ENCODE measurements at places on chromosomes 1 and 21. TPM values are rescaled to one million over a fixed set of nuclear protein-coding genes. Genes with fewer than 3 reads are reported as not detected.

The CADM3 gene
- 0.24 TPM for polyA plus RNA-seq

The TBX15 gene
- 0.14 TPM for polyA plus RNA-seq

The RHD gene
- 0.60 TPM for polyA plus RNA-seq

The WDR64 gene
- 0.53 TPM for polyA plus RNA-seq

The CCDC17 gene
- polyA plus RNA-seq, result 0.85 TPM

The EDARADD gene
- 7.8 TPM for polyA plus RNA-seq

- no peak for DNase-seq
These were observed 178.1 kb downstream of the AK5 start for GRCh38 chr1:77459881-77460280.

GRCh38 chr1:93839753-93840152 lies 39.3 kb downstream of the DNTTIP2 start:
- no peak for DNase-seq

DNA sequence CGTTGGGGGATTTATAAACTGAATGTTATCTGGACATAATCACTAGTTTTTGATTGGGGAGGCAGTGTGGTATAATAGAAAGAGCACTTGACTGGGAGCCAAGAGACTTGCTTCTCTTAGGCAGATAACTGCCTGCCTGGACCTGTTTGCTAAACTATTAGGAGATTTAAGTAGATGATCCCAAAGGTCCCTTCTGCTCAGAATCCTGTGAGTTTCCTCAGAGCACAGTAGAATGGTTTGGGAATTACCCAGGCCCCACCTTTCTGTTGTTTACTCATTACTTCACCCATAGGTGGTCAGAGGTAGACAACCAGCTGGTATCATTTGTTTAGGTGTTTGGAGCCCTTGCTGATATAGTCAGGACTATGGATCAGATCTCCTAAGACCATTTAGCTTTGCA lies 10.3 kb upstream of the PODN start:
- no peak for DNase-seq

DNA sequence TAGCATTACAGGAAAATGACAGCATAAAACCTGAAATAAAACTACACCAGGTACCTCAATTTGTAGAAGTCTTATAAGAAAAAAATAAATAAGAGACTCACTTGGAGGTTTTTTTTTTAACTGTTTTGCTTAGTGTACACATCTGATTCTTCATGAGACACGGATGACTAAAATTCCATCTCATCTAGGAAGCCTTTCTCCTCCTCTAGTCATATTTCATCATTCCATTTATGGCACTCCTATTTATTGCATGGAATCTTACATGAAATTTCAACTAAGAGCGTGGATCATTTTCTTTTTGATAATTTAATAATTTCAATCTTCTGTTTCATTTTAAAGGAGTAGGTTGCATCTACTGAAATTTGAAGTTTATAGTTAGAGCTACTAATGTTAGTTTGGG lies 1.6 kb upstream of the PTGS2 start:
- no peak for DNase-seq

- DNase-seq, result no peak
These were observed 26.4 kb downstream of the GNG4 start for GRCh38 chr1:235622936-235623779.

- DNase-seq, result no peak
These were observed 22.0 kb downstream of the UBE2G2 start for GRCh38 chr21:44779417-44780136.

DNA sequence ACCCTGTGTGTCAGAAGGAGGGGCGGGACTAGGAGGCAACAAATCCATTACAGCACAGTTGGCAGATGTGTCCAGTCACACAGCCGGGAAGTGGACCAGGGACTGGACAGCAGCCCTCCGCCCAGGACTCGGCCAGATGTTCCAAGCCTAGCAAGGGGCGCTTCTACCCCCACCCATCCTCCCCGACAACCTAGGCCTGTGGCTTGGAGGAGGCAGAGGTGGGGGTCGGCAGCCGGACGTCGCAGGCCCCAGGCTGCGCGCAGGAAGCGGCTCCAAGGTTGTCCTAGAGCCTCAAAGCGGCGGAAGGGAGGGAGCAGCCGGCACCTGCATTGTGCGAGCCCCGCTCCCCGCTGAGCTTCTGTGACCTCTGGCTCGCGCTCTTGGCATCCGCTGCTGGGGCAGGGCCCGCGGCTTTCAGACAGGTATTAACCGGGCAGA lies 20.6 kb upstream of the MYCL start:
- DNase-seq, result no peak

- DNase-seq, result no peak
These were observed 108.8 kb downstream of the UBR4 start for GRCh38 chr1:19101244-19101643.

DNA sequence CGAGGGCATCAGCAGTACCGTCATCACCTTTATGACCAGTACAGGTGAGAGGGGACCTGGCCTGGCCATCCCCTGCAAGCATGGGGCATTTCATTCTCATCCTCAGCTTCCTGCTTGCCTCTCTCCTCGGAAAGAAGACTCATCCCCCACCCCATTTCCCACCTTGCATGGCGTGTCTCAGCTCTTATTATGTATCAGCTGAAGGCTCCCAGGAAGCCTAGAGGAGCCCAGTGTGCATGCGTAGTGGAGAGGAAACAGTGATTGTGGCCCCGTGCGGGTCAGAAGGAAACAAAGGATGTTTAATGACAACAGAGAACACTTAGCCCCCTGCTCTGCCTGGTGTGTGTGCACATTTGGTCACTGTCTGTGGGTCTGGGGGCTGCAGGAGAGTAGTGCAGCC lies 40.3 kb upstream of the CNTN2 start:
- DNase-seq, result no peak

GRCh38 chr1:192538407-192539296 lies 36.9 kb upstream of the RGS1 start:
- no peak for DNase-seq

Measured in right renal pelvis (tissue), 4 donors.